NCI-H2081 (cell line): ENCODE measurements at places on chromosomes 16 and 17.

DNA sequence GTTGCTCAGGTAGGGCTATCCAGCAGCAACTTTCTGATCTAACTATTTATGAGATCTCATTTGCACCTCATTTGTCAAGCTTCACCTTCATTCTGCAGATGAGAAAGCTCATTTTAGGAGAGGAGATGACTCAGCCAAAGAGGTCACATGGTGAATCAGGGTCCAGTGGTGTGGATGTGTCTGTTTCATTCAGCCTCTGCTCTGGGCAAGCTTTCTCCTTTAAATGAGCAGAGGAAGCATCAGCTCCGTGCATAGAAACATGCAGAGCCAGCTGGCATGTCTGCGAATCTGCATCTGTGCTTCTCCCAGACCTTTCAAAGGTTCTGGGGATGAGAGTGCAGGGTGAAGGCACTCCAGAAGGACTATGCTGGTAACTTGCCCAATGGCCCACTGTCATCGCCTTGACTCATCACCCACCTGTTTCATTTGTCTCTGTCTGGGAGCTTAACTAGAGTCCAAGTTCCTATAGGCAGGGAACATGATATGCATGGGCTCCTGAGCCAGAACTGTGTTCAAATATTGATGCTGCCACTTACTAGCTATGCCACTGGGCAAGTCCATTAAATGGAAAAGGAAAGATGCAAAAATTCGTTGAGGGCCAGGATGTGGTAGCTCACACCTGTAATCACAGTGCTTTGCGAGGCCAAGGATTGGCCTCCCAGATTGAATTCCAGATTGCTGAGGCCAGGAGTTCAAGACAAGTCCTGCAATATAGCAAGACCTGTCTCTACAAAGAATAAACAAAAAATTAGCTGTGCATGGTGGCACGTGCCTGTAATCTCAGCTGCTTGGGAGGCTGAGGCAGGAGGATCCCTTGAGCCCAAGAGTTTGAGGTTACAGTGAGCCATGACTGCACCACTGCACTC, 67.1 kb upstream of the NLK start:
- no peak for DNase-seq

- no peak for DNase-seq
These were observed 13.8 kb upstream of the CCL17 start for GRCh38 chr16:57390636-57391295.

DNA sequence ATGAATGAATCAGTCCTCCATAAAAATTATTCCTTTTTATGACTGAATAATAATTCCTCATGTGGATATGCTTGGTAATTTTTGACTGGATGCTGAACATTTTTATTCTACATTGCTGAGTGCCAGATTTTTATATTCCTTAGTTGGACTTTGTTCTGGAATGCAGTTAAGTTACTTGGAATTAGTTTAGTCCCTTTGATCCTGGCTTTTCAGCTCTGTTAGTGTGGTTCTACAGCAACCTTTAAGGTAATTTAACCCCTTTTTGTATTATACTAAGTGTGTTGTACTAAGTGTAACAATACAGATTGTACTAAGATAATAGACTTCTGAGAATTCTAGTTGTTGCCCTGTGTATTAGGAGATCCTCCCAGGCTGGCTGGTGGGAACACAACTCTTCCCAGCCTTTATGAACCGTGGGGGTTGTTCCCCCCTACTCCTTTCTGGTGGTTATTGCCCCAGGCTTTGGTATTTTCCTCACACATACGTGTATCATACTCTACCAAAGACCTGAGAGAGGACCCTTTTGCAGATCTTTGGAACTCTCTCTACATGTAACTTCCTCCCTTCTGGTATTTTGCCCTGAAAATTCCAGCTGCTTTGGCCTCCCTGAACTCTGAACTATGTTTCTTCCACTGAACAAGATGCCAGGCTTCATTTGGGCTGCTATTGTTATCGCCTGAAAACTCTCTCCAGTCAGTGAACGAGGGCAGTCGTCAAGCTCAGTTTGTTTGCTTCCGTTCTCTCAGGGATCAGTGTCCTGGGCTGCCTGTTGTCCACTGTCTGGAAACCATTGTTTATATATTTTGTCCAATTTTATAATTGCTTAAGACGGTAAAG, 30.5 kb downstream of the TANGO6 start:
- no peak for DNase-seq

DNA sequence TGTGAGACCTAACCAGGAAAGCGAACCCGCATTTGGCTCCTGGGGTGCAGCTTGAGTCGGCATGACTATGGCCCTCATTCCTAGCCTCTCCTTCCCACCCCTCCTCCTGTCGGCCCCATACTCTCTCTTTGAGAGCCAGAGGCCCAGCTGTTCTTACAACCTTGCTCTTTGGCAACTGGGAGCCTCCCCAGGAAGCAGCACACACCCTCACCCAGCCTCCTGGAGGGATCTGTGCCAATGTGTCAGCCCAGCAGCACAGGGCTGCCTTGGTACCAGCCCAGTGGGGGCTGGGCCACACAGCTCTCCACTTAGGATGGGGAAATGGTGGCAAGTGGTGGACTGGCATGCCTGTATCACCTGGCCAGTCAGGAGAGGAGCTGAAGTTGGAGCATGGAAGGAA, 70.3 kb upstream of the LGALS9 start:
- DNase-seq, result no peak

DNA sequence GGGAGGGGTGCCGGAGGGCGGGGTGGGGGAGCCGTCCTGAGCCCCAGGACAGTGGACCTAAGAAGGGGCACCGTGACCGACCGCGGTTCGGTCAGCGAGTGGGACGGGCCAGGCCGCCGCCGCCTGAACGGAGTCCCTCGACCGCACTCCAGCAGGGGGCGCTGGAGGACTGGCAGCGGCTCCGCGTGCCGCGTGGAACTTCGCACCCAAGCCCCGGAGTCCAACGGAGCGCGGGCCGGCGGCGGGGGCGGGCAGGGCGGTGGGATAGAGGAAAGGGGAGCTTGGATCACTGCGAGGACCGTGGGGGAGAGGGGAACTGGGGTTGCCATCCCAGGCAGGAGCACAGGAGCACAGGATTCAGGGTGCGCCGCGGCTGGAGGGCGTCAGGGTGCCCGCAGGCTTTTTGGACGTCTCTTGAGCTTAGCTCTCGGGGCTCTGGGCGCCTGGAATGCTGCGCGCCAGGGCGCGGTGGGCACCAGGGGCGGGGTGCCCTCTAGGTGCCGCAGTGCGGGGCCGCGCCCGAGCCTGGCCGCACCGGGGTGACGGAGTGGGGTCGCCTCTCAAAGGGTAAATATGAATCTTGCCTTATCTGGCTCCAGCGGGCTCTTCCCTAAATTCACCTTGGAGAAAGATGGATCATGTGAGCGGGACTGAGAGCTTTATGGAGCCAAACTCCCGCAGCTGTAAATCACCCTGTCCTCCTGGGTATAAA, 379 bp upstream of the OTOP2 start:
- peak; percentile 32 for DNase-seq

- DNase-seq, result peak; percentile 47
These were observed 83.0 kb upstream of the CDC42EP4 start for GRCh38 chr17:73394512-73395450.

GRCh38 chr17:66753126-66753920, 81.6 kb upstream of the CACNG5 start:
- DNase-seq, result no peak

DNA sequence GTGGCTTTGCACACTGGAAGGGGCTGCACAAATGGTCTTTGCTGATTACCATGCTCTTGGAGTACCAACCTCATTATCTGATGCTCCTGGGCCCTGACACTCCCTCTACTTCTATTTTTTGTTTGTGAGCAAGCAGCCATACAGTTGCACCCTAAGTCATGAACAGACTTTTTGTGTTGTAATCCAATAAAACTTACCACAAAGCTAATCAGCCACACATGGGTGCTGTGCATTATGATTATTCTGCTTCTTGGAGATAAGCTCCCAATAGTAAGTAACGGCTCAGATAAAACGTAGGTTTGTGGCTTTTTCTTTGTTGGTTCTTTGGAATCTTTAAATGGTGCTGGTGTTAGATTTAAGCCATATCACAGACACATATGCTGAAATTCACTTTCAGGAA, 76.2 kb downstream of the CCT6B start:
- DNase-seq, result no peak

DNA sequence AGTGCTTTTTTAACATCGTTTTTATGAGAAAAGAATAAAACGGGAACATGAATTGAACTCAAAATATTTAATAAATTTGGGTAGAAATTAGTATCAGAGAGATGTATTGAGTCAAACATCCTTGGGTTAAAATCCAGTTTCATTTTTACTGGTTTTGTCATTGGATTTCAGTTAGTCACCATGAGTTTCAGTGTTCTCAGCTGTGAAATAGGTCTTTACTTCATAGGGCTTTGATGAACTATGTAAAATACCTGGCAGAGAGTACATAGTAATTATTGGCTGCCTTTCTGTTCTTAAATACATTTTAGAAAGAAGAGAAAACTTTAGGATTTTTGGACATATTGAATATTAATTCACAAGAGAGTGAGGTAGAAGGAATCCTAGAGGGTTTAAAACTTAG, 105.8 kb downstream of the TANC2 start:
- no peak for DNase-seq
